Epithelial cell of proximal tubule (primary cell): ENCODE measurements at places on chromosomes 7 and 10.

- DNase-seq, result no peak
These were observed 465.3 kb downstream of the ARL4A start for GRCh38 chr7:13152755-13153154.

GRCh38 chr7:8042796-8043535, 74.4 kb downstream of the GLCCI1 start:
- DNase-seq, result no peak

GRCh38 chr7:65002972-65003585, 3.4 kb downstream of the ERV3-1 start:
- DNase-seq, result no peak

DNA sequence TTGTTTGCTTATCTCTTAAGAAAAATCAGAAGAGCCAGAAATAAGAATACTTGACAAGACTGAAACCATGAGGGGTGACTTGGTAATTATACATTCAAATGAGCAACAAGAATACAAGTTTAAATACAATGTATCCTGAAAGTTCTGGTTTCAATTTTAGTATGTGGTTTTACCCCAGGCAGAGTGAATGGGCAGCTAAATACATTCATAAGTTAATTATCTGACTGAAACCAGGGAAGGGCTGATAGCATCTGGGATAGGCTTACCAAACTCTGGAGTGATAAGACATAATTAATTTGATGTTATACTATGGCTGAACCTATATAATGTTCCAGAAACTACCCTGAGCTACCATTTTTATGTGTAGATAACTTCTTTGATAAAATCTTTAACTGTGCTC, 252.2 kb upstream of the PLXNA4 start:
- no peak for DNase-seq

DNA sequence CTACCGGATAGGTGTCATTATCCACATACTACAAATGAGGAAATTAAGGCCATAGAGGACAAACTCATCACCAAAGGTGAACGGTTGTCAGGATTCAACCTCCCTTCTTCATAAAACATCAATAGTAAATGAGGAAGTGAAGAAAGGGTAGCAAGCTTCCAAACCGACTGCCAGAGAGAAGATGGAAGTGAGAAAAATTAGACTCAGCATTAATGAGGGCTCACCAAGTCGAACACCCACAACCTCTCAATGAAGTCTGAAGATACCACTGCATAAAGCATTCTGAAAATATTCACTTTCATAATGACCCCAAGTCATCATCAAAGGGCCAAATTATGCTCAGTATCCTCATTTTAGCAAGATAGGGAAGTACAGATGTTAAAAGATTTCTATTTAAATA, 29.6 kb downstream of the ABCB4 start:
- DNase-seq, result no peak

GRCh38 chr10:59362959-59363381, 621 bp upstream of the FAM13C start:
- DNase-seq, result no peak

- no peak for DNase-seq
These were observed 24.7 kb downstream of the ENKUR start for GRCh38 chr10:24991298-24991697.

DNA sequence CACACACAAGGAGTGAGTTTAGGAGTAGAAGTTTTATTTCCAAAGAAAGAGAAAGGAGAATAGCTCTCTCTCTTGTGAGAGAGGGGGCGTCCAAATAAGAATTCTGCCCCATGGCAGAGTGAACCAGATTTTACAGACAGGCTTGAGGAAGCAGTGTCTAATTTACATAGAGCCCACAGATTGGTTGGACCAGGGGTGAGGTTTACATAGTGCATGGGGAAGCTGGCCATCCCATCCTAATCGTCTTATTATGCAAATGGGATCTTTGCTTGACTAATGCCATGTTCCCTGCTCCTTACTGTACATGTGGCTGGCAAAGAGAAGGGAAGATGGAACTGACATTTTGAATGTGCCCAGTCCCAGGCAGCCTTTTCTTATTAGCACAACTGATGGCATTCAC, 60.0 kb upstream of the ACSM6 start:
- no peak for DNase-seq

DNA sequence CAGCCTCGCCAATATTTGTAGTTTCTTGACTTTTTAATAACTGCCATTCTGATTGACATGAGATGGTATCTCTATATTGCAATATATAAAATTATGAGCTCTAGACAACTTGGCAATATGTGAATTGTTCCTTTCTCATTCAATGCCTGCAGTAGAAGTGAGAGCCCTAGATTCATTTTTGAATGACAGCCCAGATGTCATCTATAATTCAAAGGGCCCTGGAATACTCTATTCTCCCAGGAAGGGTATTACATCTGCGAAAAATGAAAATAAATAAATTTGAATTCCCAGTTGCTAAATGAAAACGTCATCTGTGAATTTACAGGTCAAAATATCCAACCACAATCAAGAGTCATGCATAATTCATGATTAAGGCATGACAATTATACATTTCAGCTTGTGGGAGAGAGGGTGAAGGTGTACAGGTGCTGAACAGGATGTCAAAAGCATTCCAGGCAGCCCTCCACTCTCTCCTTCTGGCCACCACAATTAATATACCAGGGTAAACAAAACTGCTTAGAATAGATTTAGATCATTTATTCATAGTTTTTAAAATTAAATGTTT, 1147.3 kb downstream of the XPNPEP1 start:
- DNase-seq, result no peak

GRCh38 chr10:71081912-71082311, 130.5 kb upstream of the UNC5B start:
- no peak for DNase-seq

DNA sequence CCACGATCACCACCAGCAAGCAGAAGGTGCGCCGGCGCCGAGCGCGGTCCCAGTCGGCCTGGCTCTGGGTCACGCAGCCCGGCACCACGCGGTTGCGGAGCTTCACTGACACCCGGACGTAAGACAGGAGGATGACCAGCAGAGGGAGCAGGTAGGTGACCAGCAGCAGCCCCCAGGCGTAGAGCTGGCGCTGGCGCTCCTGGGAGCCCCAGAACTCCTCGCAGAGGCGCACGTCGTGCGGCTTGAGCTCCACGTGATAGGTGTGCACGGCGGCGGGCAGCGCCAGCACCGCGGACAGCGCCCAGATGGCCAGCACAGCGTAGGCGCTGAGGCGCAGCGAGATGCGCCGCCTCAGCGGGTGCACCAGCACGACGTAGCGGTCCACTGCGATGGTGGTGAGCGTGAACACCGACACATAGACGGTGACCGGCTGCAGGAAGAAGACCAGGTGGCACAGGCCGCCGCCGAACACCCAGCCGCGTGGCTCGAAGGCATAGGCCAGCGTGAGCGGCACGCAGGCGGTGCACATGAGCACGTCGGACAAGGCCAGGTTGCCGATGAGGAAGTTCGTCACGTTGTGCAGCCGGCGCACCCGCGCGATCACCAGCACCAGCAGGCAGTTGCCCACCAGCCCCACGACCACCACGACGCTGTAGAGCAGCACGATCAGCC, 920 bp downstream of the PRLHR start:
- no peak for DNase-seq

DNA sequence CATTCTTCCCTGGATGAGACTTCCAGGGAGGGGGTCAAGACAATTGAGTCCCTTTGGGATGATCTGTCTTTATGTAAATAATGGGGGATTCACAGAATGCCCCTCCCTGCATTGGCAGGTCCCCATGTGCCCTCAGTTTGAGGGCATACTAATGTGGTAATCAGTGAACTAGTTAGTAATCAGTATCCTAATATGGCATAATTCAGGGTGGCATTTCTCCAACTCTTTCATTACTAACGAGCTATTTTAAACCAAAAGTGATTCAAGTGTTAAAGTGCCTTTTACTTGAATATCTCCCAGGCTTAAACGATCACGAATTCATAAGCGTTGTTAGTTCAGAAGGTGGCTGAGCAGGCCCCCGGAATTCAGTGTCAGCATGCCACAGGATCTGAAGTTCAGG, 1.6 kb upstream of the DNAJB6 start:
- DNase-seq, result peak; percentile 44

DNA sequence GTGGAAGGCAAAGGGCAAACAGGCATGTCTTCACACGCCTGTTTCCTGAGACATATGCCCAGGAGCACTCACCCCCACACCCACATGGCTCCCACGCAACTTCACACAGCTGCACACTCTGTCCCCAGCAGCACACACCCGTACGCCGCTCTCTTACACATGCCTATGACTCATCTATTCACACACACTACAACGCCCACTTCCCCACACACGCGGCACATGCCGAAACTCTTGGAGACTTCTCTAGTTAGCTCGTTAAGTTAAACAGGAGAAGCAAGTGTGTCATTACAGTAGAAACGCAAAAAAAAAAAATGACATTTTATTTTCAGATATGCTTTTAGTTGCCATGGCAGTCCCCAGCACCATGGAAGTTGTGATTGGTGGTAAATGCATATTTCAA, 6.7 kb downstream of the CALN1 start:
- DNase-seq, result no peak

- no peak for DNase-seq
These were observed 92.0 kb downstream of the FAM53B start for GRCh38 chr10:124652200-124652599.

GRCh38 chr10:73625004-73625883, 16.0 kb downstream of the MYOZ1 start:
- DNase-seq, result no peak

- no peak for DNase-seq
These were observed 115.0 kb downstream of the FZD1 start for GRCh38 chr7:91379236-91379635.

GRCh38 chr10:89206402-89207180, 526 bp downstream of the CH25H start:
- DNase-seq, result no peak

- DNase-seq, result no peak
These were observed 228.5 kb downstream of the TCERG1L start for GRCh38 chr10:131082991-131083481.

DNA sequence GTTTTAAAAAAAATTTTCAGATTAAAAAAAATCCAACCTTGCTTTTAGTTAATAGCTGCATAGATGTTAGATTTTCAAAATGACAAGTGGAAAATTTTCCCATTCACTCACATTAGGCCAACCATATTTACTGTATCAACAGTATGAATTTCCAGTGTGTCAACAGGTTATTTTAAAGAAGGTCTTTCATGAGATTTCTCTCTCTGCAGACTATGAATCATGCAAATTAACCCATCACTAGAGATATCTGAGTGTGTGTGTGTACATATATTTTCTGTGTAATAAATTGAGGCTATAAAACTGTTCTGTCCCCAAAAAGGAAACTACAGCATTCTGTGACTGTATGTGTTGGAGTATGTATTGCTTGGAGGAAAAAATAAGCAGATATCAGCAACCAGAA, 305.6 kb downstream of the ARL4A start:
- no peak for DNase-seq

DNA sequence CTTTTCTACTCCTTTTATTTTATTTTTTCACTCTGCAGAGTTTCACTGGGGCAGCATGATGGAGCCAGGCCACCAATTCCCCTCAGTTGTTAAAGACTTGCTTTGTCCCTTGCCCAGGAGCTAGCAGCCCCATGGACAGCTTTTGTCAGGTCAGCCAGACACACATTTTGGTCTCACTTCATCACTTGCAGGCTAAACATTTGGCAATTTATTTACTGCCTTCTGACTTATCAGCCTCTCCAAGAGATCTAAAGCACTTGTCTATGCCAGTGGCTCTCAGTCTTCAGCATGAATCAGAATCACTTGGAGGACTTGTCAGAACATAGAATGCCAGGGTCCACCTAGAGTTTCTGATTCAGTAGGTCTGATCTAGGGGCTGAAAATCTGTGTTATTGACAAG, 66.4 kb upstream of the GDF10 start:
- DNase-seq, result no peak

- no peak for DNase-seq
These were observed 14.3 kb upstream of the ELN start for GRCh38 chr7:74013539-74014272.

- DNase-seq, result no peak
These were observed at the start of gene AS3MT for GRCh38 chr10:102869258-102870198. TSS of gene AS3MT (plus strand) at chr10:102869470. CDS start at chr10:102869593, 123 bp downstream.

DNA sequence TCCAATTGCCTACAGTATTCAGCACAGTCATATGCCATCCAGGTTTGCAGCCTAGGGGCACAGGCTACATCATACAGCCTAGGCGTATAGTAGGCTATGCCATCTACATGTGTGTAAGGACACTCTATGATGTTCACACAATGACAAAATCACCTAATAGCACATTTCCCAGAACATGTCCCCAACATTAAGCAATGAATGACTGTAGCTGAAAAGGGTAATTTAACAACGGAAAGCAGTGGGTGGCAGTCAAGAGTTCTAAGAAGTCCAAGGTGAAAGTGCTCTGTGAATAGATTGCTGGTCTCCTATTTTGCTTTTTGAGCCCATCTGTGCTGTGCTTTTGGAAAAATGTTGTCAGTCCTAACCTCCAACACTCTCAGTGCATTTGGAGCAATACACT, 162.6 kb downstream of the KLF6 start:
- DNase-seq, result no peak

GRCh38 chr7:158255156-158255555, 332.5 kb downstream of the PTPRN2 start:
- DNase-seq, result no peak

DNA sequence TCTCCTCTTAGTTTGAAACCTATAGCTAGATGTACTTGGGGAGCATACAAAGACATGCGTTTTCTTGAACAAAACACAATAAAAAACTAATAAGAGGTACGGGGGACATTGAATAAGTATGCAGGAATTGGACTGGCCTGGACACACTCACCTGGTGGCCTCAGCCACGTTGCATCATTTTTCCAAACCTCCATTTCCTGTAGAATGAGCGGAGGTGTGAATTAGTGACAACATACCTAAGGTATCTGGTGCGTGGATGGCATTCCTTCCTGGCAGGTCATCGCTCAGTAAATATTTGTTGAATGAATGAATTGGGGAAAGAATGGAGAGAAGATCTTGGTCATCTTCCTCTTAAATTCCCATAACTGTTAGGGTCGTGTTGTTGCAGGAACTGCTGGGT, 103.2 kb upstream of the CTBP2 start:
- peak; percentile 12 for DNase-seq

DNA sequence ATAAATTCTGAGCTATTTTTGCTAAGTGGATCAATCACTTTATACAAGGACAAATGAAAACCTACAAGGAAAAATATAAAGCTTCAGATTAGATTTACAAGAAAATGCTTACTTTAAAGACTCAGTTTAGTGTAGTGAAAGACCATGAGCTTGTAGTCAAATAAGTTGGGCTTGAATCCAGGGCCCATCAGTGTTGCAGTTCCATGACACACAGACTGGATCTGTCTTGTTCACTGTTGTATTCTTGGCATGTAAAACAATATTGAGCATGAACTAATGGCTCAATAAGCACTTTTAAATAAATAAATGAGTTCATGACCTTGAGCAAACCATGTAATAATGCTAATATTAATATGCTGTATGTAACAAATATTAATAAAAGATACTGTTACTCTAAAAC, 164.6 kb upstream of the KCND2 start:
- no peak for DNase-seq

- no peak for DNase-seq
These were observed 143.8 kb upstream of the BMPER start for GRCh38 chr7:33761449-33762080.

- DNase-seq, result no peak
These were observed 86.8 kb downstream of the CD36 start for GRCh38 chr7:80725181-80725611.
